Ammon's horn (tissue), 1 donor: ENCODE measurements at places on chromosomes 11 and 22.

DNA sequence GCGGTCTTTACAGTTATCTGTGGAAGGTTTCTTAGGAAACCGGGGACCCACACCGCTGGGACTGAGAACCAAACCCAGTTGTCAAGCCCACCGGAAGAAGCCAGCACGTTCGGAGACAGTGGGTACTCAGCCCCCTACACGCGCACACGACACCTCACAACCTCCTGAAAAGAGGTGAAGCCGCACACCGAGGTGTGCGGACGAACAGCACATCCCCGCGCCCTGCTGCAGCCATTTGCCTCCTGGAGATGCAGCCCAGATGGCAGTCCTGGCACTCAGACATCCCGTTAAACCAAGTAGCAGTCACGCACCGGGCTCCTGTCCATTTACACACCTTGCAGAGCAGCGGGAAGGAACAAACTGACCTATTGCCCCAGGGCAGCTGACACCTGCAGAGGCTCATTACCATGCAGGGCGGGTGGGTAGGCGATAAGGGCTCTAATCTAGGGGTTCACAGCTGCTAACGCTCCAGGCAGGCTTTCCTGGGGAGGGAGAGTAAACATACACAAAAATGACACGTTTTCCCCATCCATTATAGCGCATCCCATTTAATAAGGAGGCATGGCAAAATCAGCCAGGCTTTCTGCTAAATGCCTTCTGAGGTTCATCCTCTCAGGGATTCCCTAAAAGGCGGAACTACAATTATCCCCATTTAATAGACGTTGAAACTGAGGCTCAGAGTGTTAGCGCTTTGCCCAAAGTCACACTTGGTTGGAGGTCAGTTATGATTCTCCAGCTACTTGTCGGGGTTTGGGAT, 864 bp upstream of the EHBP1L1 start:
- no peak for DNase-seq

- no peak for DNase-seq
Observed at GRCh38 chr11:12685229-12685628, 11.0 kb downstream of the TEAD1 start.

DNA sequence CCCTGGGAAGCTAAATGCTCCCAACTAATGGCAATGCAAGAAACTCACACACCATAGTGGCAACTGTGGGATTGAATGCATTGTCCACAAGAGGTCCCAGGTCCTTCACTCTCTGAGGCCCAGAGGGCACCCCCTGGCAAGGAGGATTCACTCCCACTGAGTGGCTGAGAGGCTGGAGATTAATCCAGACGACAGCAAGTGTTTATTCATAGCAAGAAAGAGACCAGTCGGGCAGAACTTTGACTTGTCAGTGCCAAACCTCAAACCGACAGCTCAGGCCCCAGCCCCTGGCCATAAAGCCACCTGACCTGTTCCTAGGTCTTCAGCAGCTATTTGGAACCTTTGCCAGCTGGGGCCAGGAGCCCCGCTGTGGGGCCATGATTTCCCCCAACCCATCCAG, 54.5 kb upstream of the MPEG1 start:
- DNase-seq, result no peak

- peak; percentile 33 for DNase-seq
Observed at GRCh38 chr22:44597616-44598015, 99.6 kb upstream of the RTL6 start.

DNA sequence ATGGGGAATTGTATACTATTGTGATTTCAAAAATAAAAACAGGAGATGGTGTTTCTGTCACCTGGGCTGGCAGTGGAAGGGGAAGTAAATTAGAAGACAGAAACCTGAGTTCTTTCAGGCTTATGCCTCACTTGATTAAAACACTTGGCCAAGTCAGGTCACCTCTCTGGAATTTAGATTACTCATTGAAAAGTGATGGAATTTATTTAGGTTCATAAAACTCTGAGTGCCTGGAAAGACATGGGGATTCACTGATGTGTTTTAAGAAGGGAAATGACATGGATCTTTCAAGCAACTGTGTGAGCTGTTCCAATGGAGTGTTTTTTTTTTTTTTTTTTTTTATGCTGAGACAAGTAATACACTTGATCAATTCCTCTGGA, 400.1 kb downstream of the TMEM135 start:
- no peak for DNase-seq

DNA sequence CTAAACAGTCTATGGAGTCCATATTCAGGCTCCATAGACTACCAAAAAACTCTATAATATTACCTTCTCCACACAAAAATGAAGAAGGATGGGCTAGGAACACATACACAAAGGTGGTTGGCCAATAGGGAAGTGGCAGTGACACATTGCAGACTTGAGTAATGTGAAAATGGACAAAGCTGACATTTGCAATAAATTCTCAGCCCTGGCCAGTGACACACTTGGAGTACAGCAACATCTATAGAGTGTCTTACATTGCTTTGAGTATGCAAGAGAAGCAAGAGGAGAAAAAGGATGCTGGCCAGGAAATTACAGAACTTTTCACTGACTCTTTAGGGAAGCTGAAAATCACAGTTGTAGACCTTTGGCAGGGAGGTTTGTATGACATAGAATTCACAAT, 7.3 kb upstream of the OR52W1 start:
- DNase-seq, result no peak

DNA sequence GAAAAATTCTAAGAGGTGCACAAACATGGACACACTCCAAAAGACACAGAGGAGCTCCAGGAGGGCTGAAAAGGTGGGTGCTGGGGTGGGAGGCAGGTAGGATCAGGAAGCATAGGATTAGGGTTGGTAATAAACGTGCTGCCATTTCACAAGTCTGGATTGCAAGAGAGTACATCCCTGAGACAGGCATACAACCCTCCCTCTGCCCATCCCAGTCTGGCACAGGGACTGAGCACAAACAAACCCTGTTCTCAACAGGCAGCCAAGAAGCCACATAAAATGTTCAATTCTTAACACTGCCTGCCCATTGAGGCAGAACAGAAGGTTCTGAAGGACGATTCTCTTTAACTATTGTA, 18.5 kb downstream of the SLC35F2 start:
- peak; percentile 80 for DNase-seq

GRCh38 chr11:61684870-61685616, 4.9 kb downstream of the DAGLA start:
- DNase-seq, result no peak

DNA sequence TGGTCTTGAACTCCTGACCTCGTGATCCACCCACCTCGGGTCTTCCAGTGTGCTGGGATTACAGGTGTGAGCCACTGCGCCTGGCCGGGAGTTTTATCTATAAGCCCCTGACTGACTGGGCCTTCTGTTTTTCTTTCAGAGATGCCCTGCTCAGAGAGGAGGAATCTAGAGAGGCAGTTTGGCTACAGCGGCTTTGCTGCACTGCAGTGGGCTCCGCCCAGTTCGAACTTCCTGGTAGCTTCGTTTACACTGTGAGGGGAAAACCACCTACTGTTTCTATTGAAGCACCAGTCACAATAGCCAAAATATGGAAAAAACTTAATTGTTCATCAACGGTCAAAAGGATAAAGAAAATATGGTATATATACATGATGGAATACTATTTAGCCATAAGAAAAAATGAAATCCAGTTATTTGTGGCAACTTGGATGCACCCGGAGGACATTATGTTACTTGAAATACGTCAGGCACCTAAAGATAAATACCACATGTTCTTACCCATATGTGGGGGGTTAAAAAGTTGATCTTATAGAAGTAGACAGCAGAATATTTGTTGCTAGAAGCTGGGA, 31.9 kb upstream of the FAM181B start:
- DNase-seq, result no peak

- DNase-seq, result no peak
Observed at GRCh38 chr11:11291041-11292015, 61.7 kb downstream of the CSNK2A3 start.

DNA sequence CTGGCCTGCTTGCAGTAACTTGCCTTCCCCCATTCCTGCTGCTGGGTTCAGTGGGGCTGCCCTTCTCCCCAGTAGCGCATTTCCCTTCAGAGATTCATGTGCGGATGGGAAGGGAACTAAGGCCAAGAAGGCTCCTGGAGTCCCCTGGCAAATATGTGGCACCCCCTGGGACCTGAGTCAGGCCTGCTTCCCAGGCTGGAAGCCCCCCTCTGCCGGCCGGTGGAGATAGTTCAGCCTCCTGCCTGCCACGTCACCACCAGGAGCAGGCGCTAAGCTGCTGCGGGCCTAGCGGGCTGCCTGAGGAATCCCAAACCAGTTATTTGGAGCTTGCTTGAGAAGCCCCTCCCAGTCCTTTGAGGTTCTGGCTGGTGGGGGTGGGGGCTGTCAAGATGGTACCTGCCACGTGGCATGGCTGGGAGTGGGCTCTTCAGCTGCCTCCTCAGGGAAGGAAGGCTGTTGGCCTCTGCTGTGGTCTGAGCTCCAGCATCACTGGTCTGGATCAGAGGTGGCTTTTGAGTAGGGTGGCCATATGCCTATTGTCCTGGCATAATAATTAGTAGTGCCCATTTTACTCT, 2.0 kb downstream of the SERPINH1 start:
- no peak for DNase-seq

DNA sequence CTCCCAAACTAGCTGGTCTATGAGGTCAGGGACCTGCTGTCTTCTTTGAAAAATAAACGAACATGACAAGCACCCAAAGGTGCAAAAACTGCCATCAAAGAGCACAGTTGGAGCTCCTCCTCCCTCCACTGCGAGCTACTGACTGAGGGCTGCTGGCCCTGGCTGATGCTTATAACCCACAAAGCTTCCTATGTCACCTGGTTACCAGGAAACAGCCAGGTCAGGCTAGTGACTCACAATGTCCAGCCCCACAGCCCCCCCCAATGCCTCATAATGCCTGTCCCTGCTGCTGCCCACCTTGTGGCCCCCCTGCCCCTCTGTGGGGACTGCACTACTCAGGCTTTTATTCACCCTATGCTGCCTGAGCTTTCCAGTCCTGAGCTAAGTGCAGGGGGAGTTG, at the start of gene DRICH1:
Gene DRICH1, minus strand, starts transcription at position 144 of the 400 bp plus-strand sequence. CDS start 298 bp downstream, outside the sequence.
- no peak for DNase-seq

DNA sequence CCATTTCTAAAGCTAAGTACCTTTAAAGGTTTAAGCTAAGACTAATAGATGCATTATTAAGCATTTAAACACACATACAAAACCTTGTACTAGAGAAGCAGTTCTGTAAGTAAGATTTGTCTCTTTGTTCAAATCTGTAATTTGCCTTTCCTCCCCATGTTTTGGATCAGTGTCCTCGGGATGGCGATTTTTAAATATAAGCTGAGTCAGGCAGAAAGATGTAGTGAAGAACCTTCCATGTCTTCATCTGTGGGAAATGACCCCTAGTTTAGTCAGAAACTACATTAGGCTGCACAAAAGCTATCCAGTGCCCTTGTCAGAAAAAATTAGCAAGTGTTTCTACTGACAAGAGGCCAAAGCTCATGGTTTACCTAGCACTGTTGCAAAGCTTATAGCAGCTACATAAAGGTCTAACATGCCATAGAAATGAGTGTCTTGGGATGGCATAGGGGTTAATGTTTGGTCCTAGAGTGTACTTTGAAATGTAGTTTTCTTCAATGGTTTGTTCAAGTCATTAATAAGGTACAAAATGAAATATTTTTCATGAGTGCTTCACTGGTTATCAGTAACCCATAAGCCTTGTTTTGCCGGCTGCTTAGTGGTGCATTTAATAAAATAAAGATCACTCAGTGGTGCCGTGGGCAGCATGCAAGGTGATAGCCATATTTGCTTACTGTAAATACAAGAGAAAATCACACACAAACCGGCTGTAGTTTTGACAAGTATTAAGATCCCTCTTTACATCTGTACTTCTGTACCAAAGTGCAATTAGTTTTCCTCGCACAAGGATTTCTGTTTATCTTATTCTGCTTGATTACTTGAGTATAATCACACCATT, 139.8 kb downstream of the ELP4 start:
- DNase-seq, result no peak

- DNase-seq, result no peak
Observed at GRCh38 chr22:27984723-27985122, 65.7 kb upstream of the PITPNB start.

GRCh38 chr11:124167826-124168231, 15.3 kb upstream of the OR10D3 start:
- DNase-seq, result no peak

DNA sequence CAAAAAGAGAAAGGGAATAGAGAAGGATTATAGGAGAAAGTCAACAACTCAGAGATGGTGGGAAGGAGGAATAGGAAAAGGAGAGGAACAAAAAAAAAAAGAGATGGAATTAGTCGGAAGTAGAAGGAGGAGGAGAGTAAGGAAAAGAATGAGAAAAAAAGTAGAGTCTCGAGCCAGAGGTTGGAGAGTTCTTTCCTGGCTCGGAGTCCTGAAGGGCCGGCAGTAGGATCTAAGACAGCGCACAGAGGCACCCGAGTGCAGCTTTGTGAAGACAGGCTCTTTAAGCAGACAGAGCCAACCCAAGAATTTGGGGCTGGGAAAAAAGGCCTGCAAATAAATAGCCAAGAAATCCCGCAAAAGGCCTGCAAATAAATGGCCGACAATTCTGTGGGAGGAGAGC, 170.4 kb upstream of the CCDC90B start:
- no peak for DNase-seq

- no peak for DNase-seq
Observed at GRCh38 chr22:47678048-47678447, 915.6 kb downstream of the TBC1D22A start.

- no peak for DNase-seq
Observed at GRCh38 chr11:119248750-119249670, 42.9 kb downstream of the CBL start.

- peak; percentile 42 for DNase-seq
Observed at GRCh38 chr11:61627850-61628661, 47.2 kb upstream of the SYT7 start.

DNA sequence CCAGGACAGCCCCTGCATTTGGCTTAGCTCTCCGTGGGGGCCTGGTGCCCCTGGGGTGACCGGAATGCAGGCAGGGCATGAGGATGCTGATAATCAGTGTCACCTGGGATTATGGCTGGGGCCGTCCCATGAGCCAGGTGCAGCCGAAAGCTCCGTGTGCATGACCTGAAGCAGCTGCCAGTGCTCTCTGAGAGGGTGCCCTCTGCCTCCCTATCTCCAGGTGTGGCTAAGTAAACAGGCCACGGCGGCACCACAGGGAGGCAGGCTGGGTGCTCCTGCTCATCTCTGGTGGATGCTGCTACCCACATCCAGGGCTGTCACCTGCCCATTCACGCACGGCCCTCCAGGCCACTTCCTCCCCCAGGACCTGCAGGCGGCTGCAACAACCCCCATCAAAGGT, 29.8 kb downstream of the DUSP8 start:
- no peak for DNase-seq

- no peak for DNase-seq
Observed at GRCh38 chr22:24830205-24830979, 24.4 kb downstream of the SGSM1 start.

DNA sequence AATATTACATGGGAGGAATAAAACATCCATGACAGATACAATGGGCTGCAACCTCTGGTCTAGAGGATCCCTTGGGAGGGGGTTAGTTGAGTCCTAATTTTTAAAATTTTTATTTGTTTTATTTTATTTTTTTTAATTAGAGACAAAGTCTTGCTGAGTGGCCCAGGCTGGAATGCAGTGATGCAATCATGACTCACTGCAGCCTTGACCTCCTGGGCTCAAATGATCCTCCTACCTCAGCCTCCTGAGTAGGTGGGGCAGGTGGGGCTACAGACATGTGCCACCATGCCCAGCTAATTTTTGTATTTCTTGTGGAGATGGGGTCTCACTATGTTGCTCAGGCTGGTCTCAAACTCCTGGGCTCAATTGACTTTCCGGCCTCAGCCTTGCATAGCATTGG, 43.1 kb downstream of the FDX1 start:
- no peak for DNase-seq
